Epithelial cell of proximal tubule (primary cell): ENCODE measurements at places on chromosomes 1 and 21.
A peak's percentile ranks its signal among the peaks of the same experiment; 100 is the strongest.

GRCh38 chr1:46466477-46467182, 23.0 kb upstream of the DMBX1 start:
- no peak for DNase-seq

DNA sequence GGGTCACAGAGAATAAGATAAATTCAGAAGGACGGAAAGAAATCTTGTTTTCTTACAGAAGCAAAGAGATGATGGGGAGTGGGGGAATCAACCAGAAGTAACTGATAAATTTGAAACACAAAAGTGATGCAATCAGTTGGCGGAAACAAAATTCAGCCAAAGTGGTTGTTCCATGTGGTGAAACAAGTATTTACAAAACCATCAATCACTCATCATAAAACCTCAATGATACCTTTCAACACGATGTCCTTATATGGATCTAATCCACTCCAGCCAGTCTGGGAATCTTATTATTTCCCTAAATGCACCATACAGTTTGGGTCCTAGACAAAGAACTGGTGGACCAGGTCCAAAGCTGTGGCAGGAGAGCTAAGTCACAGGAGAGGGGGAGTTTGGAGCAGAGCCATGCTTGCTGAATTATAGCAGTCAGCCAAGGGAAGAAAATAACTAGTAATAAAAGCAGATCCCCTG, 303.8 kb upstream of the LRRC7 start:
- DNase-seq: no peak

DNA sequence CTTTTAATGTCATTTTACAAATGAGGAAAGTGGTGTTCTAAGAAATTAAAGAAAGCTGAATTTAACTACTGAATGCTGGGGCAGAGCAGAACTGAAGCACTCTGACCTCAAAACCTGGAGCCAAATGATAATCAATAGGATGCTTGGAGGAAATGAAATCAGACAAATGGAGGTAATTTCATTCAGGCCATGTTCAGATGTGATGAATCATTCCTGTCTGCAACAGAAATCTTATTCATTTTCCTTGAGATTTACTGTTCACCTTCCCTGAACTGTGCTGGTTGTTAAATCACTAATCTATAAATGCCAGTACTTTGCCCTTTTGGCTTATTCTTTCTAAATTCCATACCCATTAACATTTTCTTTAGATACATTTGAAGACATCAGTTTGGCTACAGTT, 85.6 kb upstream of the SNX7 start:
- no peak for DNase-seq

GRCh38 chr1:43312663-43313515, 12.1 kb downstream of the TIE1 start:
- no peak for DNase-seq

DNA sequence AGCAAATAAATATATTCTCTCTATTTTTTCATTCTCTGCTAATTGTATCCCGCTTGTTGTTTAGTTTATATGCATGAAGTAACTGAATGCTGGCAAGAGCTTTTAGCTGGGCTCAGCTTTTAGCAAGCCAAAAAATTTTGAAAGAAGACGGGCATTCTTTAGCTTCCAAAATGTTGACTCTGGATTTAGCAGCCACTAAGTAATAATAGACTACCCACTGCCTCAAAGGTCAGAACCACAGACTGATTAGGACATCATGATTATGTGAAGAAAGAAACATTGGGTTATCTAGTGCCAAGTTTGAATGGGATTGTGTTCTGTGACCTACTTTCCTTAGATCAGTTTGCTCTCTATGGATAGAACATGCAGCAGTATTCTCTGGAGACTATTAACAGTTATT, 80.3 kb upstream of the DPH5 start:
- DNase-seq: no peak

- no peak for DNase-seq
These were observed 59.4 kb upstream of the MPC2 start for GRCh38 chr1:167996266-167996665.

DNA sequence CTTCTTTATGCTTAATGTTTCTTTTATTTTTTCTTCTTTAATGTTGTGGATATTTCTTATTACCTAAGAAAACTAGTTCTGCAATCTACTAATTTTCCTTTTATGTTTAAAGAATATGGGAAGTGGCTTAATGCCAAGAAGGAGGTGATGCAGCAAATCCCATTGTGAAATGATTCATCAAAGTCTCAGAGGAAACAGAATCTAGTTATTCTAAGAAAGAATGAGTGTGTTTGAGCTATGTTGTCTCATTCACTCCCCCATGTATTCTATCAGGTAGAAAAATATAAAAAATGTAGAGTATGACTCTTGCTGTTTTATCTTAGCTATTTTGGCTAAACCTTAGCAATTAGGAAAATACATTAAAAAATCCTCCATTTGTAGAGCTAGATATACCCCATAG, 659.9 kb upstream of the RGS18 start:
- peak; percentile 53 for DNase-seq

DNA sequence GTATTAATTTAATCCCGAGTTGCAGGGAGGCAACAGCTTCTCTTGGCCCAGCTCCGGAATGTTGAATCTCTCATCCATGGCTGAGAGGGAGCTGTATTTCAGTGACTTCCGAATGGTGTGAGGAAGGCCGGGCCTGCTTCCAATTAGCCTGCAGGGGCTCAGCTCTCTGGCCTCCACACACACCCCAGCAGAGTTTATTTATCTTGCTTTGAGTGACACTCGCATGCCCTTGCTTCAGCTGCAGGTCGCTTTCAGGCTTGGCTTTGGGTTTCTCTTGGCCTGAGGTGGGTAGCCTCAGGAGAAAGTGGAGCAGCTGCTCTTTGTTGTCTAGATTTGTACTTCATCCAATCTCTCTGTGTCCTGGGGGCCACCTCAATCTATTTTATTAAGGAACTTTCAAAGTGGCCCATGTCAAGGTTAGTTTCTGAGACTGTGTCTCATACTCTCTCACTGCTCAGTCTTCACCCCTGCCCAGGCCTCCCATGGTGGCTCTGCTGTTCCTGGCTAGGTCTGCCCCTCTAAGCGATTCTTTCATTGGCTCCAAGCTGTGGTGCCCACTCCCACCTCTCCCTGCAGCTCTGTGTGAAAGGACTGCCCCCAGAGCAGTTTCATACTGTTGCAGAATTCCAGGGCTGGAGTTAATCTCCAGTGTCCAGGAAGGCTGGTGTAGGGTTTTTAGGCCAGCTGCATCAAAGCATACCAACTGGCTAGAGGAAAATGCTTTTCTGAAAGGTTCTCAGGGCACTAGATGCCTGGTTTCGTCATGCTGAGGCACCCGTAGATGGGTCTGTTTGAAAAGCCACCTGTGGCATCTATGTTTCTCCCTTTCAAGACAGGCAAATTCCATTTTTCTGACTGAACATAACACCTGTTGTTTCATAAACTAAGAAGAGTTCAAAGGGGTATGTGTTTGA, 153.5 kb downstream of the PLXNA2 start:
- DNase-seq: no peak

GRCh38 chr1:10940451-10940804, 72.0 kb upstream of the TARDBP start:
- DNase-seq: no peak

DNA sequence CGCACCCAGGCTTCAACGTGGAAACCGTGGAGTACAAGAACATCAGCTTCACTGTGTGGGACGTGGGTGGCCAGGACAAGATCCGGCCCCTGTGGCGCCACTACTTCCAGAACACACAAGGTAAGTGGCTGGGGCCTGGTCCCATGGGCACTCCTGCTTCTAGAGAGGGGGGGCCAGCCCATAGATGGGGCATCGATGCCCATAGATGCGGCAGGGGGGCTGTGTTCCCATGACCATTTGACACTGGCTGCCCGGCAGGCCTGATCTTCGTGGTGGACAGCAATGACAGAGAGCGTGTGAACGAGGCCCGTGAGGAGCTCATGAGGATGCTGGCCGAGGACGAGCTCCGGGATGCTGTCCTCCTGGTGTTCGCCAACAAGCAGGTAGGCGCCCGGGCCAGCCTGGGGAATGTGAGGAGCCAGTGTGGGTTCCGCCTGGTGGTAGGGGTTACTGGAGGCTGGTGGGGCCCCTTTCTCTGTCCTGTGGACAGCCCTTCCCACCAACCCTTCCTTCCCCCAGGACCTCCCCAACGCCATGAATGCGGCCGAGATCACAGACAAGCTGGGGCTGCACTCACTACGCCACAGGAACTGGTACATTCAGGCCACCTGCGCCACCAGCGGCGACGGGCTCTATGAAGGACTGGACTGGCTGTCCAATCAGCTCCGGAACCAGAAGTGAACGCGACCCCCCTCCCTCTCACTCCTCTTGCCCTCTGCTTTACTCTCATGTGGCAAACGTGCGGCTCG, 5.6 kb downstream of the C1orf35 start:
- no peak for DNase-seq

DNA sequence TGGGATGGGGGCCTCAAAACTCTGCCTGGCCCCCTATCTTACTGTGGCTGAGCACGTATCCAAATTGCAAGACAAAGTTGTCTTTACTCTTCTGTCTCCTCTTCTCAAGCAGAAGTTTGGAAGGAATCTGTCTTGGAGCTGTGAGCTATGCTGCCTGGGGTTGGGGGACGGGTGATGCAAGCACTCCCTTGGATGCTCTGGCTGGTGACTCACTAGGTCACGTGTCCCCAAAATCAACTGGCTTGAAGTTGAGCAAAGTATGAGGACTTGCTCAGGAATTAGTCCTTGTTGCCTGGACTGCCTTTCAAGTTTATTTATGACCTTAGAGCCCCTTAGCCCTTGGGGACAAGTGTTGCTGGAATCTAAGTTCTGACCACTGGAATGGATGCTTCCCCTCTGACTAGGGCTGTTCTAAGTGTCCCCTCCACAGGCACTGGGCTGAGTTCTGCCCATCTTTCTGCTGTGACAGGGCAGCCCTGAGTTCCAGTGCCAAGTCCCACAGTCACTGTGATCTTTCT, 269.5 kb downstream of the HHAT start:
- DNase-seq: peak; percentile 59

DNA sequence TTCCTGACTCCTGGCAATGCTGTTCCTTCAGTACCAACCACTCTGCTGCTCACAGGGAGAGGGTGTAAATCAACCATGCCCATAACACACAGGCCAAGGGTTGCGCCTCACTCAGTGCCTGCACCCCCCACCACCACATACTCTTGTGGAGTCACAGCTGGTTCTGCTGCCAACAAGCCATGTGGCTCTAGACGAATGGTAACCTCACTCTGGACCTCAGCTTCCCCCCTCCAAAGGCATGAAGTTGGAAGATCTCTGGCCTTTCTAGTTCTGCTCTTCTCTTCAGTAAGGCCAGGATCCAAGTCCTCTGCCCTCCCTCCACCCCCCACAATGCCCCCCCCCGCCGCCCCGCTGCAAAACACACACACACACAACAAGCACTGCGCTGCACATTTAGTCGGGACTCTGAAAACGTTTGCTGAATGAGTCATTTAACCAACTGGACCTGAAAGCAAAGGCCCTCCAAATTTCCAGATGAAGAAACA, 1.7 kb upstream of the GLIS1 start:
- DNase-seq: no peak

GRCh38 chr21:39673736-39674135, 61.0 kb downstream of the B3GALT5 start:
- no peak for DNase-seq

DNA sequence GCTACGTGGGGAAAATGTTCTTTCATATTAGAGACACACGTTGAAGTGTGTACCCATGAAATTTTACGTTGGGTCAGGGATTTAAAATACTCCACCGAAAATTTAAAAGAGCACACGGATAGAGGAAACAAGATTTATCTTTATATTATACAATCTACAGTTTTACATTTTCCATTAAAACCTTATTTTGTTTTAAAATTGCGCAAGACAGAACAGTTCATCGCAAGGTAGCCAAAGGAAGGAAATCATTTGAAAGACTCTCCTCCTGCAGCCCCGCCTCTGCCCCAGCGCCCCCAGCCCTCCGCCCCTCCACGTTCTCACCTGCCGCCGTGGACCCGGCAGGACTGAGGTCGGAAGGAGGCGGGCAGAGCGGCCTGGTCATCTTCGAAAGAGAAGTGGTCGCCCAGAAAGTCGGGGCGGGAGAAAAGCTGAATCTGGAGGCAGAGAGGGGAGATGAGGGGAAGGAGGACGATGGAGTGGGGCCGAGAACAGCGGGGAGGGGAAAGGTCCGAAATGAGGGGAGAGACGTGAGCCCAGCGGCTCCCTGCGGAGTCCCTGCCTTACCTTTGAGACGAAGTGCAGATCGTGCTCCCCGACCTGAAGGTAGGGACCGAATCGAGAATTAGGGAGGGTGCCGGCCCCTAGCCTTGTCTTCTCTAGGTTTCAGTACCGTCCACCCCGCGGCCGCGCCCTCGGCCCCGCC, 18.0 kb downstream of the CRYBG2 start:
- DNase-seq: no peak

- DNase-seq: no peak
These were observed 227.1 kb downstream of the GRIK3 start for GRCh38 chr1:36807262-36807661.

DNA sequence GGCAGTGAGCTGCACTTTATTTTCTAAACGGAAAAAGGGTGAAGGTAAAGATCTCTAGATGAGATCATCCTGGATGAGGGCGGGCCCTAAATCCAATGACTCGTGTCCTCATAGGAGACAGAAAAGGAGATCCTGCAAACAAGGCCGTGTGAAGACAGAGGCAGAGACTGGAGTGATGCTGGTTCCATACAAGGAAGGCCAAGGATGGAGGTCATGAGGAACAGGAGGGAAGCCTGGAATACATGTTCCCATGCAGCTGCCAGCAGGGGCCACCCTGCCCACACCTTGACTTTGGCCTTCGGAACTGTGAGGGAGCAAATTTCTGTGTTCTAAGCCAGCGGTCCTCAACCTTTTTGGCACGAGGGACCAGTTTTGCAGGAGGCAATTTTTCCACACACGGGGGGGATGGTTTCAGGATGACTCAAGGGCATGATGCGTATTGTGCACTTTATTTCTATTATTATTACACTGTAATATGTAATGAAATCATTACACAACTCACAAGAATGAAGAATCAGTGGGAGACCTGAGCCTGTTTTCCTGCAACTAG, 94.3 kb downstream of the PSMG1 start:
- peak; percentile 13 for DNase-seq

DNA sequence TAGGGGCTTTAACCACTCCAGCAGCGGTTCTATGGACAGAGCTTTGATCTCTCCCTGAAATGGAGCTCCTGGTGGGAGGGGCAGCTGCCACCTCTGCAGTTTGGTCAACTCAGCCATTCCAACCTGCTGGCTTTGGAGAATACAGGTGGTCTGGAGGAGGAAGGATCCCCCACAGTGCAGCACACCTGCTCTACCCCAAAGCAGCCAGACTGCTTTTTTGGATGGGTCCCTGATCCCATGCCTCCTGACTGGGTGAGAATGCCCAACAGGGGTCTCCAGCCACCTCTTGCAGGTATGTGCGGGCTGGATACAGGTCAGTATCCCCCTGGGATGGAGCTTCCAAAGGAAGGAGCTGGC, 53.9 kb downstream of the TPTE start:
- DNase-seq: no peak

DNA sequence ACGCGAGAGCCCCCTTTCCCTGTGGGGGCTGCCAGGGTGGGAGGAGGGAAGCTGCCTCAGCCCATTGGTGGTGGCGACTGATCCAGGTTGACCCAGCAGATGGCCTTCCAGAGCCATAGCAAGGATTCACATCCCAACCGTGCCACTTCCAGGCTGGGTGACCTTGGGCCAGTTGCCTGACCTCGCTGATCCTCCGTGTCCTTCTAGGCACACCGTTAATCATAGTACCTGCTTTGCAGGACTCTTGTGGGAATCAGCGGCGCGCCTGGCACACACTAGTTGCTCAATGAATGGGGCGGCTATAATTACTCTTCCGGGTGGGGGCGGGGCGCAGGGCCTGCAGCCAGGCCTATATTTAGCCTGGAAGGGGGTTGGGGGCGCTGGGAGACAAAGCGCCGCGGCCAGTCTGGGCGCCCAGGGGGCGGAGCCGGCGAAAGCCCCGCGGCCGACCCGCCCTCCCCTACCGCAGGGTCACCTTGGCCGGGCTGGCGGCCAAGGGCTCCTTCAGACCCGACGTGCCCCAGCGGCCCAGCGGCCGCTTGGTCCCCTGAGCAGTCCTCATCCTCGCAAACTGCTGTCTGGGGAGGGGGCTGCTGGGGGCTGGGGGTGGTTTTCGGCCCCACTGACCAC, 5.1 kb downstream of the HSPB7 start:
- no peak for DNase-seq
